ENCODE measurements at places on chromosomes 5 and 9.

- DNase-seq = peak; percentile 72
These were observed 54.1 kb downstream of the MAN2A1 start for GRCh38 chr5:109743770-109744212.

DNA sequence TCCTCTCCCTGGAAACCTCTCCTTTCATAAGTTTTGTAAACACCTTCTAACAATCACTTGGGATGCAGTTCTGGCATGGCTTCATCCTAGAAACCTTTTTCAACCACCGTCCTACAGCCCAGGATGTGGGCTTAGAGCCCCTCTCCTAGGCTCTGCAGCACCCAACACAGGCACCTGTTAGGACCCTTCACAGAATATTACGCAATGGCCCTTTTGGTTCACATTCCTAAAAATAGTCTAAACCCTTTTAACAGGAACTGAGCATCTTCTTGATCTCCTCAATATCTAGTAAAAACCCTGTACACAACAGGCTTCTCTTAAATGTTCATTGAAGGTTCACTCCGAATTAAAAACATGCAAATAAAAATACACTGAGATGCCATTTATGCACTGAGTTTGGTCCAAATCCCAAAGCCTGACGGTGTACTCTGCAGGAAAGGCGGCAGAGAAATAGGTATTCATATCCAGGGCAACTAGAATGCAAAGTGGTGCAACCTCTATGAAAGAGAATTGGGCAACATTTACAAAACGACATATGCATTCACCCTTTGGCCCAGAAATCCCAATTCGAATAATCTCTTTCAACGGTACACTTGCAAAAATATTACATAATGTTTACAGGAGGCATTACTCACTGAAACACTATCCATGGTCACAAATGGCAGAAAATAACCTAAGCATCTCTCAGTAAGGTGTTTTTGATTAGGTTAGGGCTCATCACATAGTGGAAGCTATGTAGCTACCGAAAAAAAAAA, 169.3 kb downstream of the SEMA5A start:
- no peak for DNase-seq

DNA sequence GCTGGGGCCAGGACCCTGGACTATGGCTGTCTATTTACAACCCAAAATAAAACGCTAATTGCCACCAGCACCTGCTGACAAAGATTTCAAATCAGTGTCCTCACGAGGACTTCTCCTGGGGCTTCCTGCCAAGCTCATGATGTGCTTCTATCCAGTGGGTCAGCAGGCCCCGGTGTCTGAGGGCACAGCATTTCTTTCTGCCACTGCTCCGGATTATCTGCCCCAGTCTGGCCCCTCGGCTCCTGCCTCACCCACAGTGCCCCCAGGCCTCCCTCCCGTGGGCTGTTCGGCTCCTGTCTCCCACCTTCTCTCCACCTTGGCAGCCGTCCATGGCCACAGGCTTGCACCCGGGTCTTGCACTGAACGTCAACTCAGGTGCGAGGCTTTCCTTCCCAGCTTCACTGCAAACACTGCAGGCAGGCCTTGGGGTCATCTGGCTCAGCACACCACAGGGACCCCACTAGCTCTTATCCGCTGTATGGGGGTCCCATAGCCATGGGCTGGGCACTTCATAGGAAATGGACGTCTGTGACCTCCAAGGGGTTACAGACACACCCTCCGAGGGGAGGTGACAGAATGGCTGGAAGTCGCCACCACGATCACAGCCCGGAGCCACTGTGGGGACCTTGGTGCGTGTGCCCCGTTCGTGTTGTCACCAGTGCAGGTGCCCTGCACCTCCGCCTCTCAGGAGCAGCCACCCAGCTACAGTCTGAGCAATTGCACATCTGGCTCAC, 43.8 kb upstream of the FCN1 start:
- no peak for DNase-seq

- DNase-seq = no peak
These were observed 16.4 kb upstream of the DMAC1 start for GRCh38 chr9:7816021-7816420.

GRCh38 chr5:159120446-159120845, 20.7 kb upstream of the EBF1 start:
- no peak for DNase-seq

Measured in kidney epithelial cell (primary cell).